A549 treated with Hydrocortisone at 1 μM for 4 hours (cell line): ENCODE measurements at places on chromosomes 4 and X. TPM values are rescaled to one million over a fixed set of nuclear protein-coding genes. Genes with fewer than 3 reads are reported as not detected.

TXK gene
- 0.13 to 0.38 TPM (median 0.17 TPM) in 5 replicates for total RNA-seq

RASL11B gene
- 0.07 to 0.10 TPM (median 0.09 TPM) in 4 of 5 replicates, not detected in the other for total RNA-seq

TKTL2 gene
- total RNA-seq = not detected in 5 replicates

XK gene
- 0.37 to 0.43 TPM (median 0.40 TPM) in 5 replicates for total RNA-seq

PABPC1L2B gene
- total RNA-seq = not detected in 5 replicates

GNRHR gene
- not detected in 5 replicates for total RNA-seq

HEPH gene
- not detected in 5 replicates for total RNA-seq

TEX13D gene
- total RNA-seq = not detected in 5 replicates

MTNR1A gene
- 0.33 to 0.60 TPM (median 0.43 TPM) in 5 replicates for total RNA-seq

GRID2 gene
- not detected in 5 replicates for total RNA-seq

SPATA18 gene
- 3.6 to 5.5 TPM (median 4.5 TPM) in 5 replicates for total RNA-seq

CWH43 gene
- total RNA-seq = not detected in 5 replicates

TXLNG gene
- total RNA-seq = 12.7 to 18.5 TPM (median 14.1 TPM) in 5 replicates

FANCB gene
- 2.0 to 4.4 TPM (median 2.8 TPM) in 5 replicates for total RNA-seq

MGARP gene
- total RNA-seq = 0.48 to 0.95 TPM (median 0.83 TPM) in 5 replicates

DGAT2L6 gene
- total RNA-seq = not detected in 5 replicates

LINC00632 gene
- 0.94 to 1.7 TPM (median 1.4 TPM) in 5 replicates for total RNA-seq

CXorf49 gene
- not detected in 5 replicates for total RNA-seq

CTAG1B gene
- total RNA-seq = not detected in 5 replicates

BLTP1 gene
- 5.6 to 10.5 TPM (median 8.1 TPM) in 5 replicates for total RNA-seq

CLDN34 gene
- total RNA-seq = not detected in 5 replicates

PAGE4 gene
- not detected in 5 replicates for total RNA-seq

HDAC8 gene
- 26.2 to 30.1 TPM (median 27.9 TPM) in 5 replicates for total RNA-seq

XAGE1A gene
- 7.3 to 39.6 TPM (median 16.0 TPM) in 5 replicates for total RNA-seq

BTC gene
- total RNA-seq = 0.86 to 1.4 TPM (median 1.0 TPM) in 5 replicates

CHRDL1 gene
- total RNA-seq = not detected in 5 replicates

JCHAIN gene
- total RNA-seq = 0.20 to 0.33 TPM (median 0.20 TPM) in 4 of 5 replicates, not detected in the other

SSX4B gene
- total RNA-seq = not detected in 5 replicates

MFAP3L gene
- 3.0 to 5.4 TPM (median 4.1 TPM) in 5 replicates for total RNA-seq
